ENCODE measurements at places on chromosomes 13 and 19.

GRCh38 chr19:45954156-45954555, 19.5 kb downstream of the NOVA2 start:
- peaks cover 3% of the 10 kb centered on the region for H3K27me3 ChIP-seq
- H3K4me3 ChIP-seq = no peak overlapping the region
- no peaks in the 10 kb centered on the region for H3K36me3 ChIP-seq
- no peak overlapping the region for H3K27ac ChIP-seq

- no peaks in the 10 kb centered on the region for H3K36me3 ChIP-seq
- H3K27me3 ChIP-seq = peaks cover 62% of the 10 kb centered on the region
- no peaks in the 10 kb centered on the region for H3K4me1 ChIP-seq
- H3K27ac ChIP-seq = no peak overlapping the region
Observed at GRCh38 chr19:46082728-46083050, 41.8 kb downstream of the IGFL3 start.

- no peak for DNase-seq
- H3K27me3 ChIP-seq = no peaks in the 10 kb centered on the region
- no peak overlapping the region for H3K4me3 ChIP-seq
- peaks cover 11% of the 10 kb centered on the region for H3K36me3 ChIP-seq
- H3K4me1 ChIP-seq = no peaks in the 10 kb centered on the region
- no peak overlapping the region for H3K27ac ChIP-seq
Observed at GRCh38 chr13:20609145-20609544, 42.2 kb downstream of the IFT88 start.

- H3K4me3 ChIP-seq = no peak overlapping the region
- no peaks in the 10 kb centered on the region for H3K27me3 ChIP-seq
- H3K27ac ChIP-seq = no peak overlapping the region
- no peaks in the 10 kb centered on the region for H3K4me1 ChIP-seq
- no peaks in the 10 kb centered on the region for H3K36me3 ChIP-seq
- no peak for DNase-seq
Observed at GRCh38 chr13:42022796-42023493, 25.5 kb upstream of the DGKH start.

GRCh38 chr13:101452519-101453485, at the start of gene ITGBL1:
TSS of gene ITGBL1 (plus strand) at chr13:101452675. CDS start at chr13:101452834, 159 bp downstream.
- peaks cover 7% of the 10 kb centered on the region for H3K4me1 ChIP-seq
- H3K27me3 ChIP-seq = peaks cover 17% of the 10 kb centered on the region
- H3K36me3 ChIP-seq = no peaks in the 10 kb centered on the region
- no peak for DNase-seq

DNA sequence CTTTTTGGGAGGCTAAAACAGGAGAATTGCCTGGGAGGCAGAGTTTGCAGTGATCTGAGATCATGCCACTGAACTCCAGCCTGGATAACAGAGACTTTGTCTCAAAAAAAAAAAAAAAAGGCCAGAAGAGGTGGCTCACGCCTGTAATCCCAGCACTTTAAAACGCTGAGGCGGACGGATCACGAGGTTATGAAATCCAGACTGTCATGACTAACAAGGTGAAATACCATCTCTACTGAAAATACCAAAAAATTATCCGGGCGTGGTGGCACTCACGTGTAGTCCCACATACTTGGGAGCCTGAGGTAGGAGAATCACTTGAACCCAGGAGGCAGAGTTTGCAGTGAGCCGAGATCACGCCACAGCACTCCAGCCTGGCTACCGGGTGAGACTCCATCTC, 39.9 kb downstream of the ZNF611 start:
- H3K36me3 ChIP-seq = no peaks in the 10 kb centered on the region
- no peaks in the 10 kb centered on the region for H3K27me3 ChIP-seq
- H3K27ac ChIP-seq = no peak overlapping the region
- DNase-seq = no peak
- peaks cover 14% of the 10 kb centered on the region for H3K4me1 ChIP-seq
- H3K4me3 ChIP-seq = no peak overlapping the region

GRCh38 chr19:7863157-7863970, 10.8 kb downstream of the PRR36 start:
- DNase-seq = no peak
- H3K36me3 ChIP-seq = no peaks in the 10 kb centered on the region
- H3K27ac ChIP-seq = no peak overlapping the region

DNA sequence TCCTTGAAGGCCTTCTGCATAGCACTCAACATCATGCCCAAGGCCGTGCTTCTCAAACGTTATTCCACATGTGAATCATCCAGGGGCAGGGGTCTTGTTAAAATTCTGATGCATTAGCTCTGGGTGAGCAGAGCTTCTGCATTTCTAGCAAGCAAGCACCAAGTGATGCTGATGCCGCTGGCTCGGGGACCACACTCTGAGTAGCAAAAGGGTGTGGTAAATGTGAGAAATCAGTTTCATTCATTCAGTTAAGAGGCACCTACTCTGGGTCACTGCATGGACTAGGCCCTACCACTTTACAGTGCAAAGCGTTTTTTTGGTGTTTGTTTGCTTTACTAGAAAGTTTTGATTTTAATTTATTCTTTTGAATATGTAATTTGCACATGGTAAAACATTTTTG, 7.2 kb downstream of the KRTDAP start:
- peaks cover 8% of the 10 kb centered on the region for H3K27me3 ChIP-seq
- no peak for DNase-seq
- no peaks in the 10 kb centered on the region for H3K4me1 ChIP-seq
- H3K27ac ChIP-seq = no peak overlapping the region
- H3K4me3 ChIP-seq = no peak overlapping the region

GRCh38 chr13:99203601-99204579, 3.2 kb downstream of the UBAC2 start:
- H3K27ac ChIP-seq = no peak overlapping the region
- peaks cover 36% of the 10 kb centered on the region for H3K4me1 ChIP-seq
- H3K4me3 ChIP-seq = no peak overlapping the region
- no peaks in the 10 kb centered on the region for H3K27me3 ChIP-seq
- H3K36me3 ChIP-seq = peaks cover 5% of the 10 kb centered on the region

GRCh38 chr19:16084067-16084685, 7.9 kb downstream of the TPM4 start:
- no peaks in the 10 kb centered on the region for H3K27me3 ChIP-seq
- H3K4me1 ChIP-seq = peaks cover 4% of the 10 kb centered on the region
- peaks cover 71% of the 10 kb centered on the region for H3K36me3 ChIP-seq
- no peak overlapping the region for H3K27ac ChIP-seq

DNA sequence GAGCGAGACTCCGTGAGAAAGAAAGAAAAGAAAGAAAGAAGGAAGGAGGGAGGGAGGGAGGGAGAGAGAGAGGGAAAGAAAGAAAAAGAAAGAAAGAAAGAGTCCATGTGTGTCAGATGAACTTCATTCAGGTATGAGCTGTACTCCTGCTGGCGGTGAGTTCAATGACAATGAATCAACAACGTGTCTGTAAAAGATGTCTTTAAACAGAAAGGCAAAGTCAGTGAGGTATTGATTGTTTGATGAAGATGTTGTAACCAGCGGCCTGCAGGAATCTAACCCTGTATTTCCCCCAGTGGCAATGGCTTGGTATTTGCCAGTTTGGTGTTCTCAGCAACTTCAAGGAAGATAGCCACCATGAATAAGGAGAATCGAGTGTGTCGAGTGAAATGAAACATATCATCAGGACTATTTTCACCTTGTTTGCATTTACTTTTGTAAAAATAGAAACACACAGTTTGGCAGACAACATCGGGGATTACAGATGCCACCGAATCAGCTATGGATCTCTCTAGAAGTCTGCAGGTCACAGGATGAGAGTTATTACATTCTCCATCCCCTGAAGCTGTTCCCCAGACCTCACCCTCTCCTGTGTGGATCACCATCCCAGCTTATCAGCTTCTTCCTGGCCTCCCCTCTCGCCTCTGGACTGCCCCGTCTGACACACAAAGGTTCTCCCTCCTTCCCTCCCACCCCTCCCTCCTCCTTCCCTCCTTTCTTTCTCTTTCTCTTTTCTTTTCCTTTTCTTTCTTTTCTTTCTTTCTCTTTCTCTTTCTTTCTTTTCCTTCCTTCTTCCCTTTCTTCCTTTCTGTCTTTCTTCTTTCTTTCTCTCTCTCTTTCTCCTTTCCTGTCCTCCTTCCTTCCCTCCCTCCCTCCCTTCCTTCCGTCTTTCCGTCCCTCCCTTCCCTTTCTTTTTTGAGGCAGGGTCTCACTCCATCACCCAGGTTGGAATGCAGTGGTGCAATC, 8.2 kb upstream of the SBK3 start:
- no peaks in the 10 kb centered on the region for H3K36me3 ChIP-seq
- no peak overlapping the region for H3K27ac ChIP-seq
- no peaks in the 10 kb centered on the region for H3K4me1 ChIP-seq

- H3K4me3 ChIP-seq = no peak overlapping the region
- no peaks in the 10 kb centered on the region for H3K36me3 ChIP-seq
- H3K27ac ChIP-seq = no peak overlapping the region
- no peaks in the 10 kb centered on the region for H3K27me3 ChIP-seq
- no peak for DNase-seq
Observed at GRCh38 chr13:105345730-105346129, 1189.7 kb downstream of the EFNB2 start.

- no peaks in the 10 kb centered on the region for H3K36me3 ChIP-seq
- H3K27me3 ChIP-seq = no peaks in the 10 kb centered on the region
- no peak overlapping the region for H3K4me3 ChIP-seq
- H3K27ac ChIP-seq = no peak overlapping the region
Observed at GRCh38 chr13:84136582-84136981, 254.3 kb upstream of the SLITRK1 start.

GRCh38 chr13:99871249-99871898, 100.2 kb downstream of the ZIC5 start:
- H3K4me3 ChIP-seq = no peak overlapping the region
- H3K4me1 ChIP-seq = peaks cover 2% of the 10 kb centered on the region
- no peaks in the 10 kb centered on the region for H3K36me3 ChIP-seq
- no peak for DNase-seq
- H3K27ac ChIP-seq = no peak overlapping the region

DNA sequence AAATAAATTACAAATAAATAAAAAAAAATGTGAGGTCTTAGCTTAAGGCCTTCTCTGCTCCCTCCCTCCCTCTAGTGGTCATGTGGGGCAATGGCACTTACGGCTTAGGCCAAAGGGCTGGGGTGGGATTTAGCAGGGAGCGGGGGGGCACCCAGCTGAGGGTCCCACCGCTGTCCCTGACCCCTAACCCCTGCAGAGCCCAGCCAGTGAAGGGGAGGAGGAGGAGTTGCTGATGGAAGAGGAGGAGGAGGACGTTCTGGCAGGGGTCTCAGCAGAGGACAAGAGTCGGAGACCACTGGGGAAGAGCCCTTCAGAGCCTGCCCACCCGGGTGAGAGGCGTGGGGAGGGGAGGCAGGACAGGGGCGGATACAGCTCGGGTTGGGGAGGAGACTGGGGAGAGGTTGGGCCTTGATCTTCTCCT, 9.3 kb downstream of the MPND start:
- no peaks in the 10 kb centered on the region for H3K27me3 ChIP-seq
- peak; percentile 89 for DNase-seq
- H3K4me1 ChIP-seq = no peaks in the 10 kb centered on the region
- no peak overlapping the region for H3K4me3 ChIP-seq

GRCh38 chr13:36328821-36329220, 17.4 kb downstream of the SPART start:
- H3K36me3 ChIP-seq = peaks cover 21% of the 10 kb centered on the region
- H3K27me3 ChIP-seq = no peaks in the 10 kb centered on the region
- H3K4me1 ChIP-seq = no peaks in the 10 kb centered on the region
- no peak for DNase-seq
- H3K27ac ChIP-seq = no peak overlapping the region

DNA sequence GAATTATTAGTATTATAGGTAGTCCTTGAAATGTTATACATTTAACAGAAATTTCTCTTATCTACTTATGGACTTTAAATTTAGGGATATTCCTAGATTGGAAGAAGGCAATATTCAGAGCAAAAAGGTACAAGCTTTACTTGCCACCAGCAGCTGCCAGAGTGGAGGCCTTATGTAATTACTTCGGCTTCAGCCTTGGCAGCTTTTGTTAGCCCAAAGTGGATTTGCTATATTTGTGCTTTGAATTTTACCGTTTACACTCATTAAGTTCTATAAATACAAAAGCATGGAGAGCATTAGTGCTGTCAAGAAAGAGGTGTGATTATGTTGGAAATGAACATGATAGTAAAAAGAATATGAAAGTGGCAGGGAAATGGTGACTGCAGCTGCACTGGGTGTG, 319.9 kb downstream of the ATP8A2 start:
- no peak overlapping the region for H3K27ac ChIP-seq
- no peak for DNase-seq
